ENCODE measurements at places on chromosomes 2 and 18.

GRCh38 chr2:101386599-101387150 lies 628 bp downstream of the CREG2 start:
- DNase-seq: no peak

- no peak for DNase-seq
These were observed 289.8 kb upstream of the SPRED2 start for GRCh38 chr2:65722028-65722778.

DNA sequence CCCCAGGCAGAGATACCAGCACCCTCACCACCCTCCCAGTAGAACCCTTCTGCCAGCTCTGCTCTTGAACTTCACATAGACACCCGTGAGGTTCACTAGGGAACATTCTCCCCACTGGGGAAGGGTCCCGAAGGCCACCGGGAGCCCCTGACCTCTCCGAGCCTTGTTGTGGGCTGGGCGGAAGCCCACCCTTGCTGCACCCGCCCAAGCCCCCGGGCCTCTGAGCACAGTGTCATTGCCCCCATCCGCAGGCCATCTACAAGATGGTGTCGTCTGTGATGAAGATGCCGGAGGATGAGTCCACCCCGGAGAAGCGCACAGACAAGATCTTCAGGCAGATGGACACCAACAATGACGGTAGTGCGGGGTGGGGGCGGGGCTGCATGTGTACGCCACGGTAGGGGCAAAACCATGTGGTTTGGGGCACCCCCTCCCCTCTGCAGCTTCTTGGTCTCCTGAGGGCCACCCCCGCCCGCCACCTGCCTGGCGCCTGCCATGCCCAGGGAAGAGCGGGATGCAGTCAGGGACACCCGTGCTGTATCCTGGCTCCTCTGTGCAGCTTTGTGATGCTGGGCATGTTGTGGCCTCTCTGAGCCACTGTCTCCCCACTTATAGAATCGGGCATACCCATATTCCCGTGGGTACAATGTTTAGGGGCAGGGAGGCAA lies 25.3 kb downstream of the ODC1 start:
- DNase-seq: no peak

- no peak for DNase-seq
These were observed 77.1 kb upstream of the CD302 start for GRCh38 chr2:159875083-159875482.
